Left colon (tissue), 2 donors: ENCODE measurements at places on chromosomes 3 and 15.

DNA sequence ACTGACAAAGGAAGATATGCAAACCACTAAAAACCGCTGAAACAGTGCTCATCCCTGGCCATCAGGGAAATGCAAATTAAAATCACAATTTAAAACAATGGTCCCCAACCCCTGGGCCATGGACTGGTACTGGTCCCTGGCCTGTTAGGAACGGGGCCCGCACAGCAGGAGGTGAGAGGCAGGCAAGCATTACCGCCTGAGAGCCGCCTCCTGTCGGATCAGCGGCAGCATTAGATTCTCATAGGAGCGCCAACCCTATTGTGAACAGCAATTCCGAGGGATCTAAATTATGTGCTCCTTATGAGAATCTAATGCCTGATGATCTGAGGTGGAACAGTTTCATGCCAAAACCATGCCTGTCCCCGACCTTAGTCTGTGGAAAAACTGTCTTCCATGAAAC, 14.4 kb downstream of the SLC12A6 start:
- DNase-seq, result no peak

DNA sequence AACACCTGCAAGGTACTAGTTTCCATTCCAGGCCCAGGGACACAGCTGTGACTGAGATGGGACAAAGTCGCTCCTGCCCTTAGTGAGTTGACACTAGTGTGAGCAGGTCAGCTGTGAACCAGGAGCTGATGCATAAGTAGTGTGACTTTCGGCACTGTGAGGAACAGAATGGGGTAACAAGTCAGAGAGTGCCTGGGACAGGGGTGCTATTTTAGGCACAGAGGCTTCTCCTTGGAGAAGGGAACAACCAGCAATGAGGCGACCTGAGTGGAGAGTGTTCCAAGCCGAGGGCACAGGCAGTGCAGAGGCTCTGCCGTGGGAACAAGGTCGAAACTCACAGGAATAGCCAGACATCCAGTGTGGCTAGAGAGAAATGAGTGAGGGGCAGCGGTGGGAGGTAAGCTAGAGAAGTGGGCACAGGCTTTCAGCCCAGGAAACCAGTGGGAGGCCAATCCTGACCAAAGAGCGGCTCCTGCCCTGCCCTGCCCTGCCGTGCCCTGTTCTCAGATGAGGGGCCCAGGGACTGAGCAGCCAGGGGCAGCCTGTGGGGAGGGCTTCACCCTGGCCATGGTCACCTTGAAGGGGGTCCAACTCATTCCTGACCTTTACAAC, 14.2 kb downstream of the DNAH1 start:
- no peak for DNase-seq

GRCh38 chr3:132509096-132509495, 88.0 kb upstream of the ACKR4 start:
- no peak for DNase-seq

GRCh38 chr3:25785826-25786225, 2.6 kb upstream of the NGLY1 start:
- DNase-seq, result no peak

- no peak for DNase-seq
Observed at GRCh38 chr3:128051459-128051836, 789 bp upstream of the SEC61A1 start.

DNA sequence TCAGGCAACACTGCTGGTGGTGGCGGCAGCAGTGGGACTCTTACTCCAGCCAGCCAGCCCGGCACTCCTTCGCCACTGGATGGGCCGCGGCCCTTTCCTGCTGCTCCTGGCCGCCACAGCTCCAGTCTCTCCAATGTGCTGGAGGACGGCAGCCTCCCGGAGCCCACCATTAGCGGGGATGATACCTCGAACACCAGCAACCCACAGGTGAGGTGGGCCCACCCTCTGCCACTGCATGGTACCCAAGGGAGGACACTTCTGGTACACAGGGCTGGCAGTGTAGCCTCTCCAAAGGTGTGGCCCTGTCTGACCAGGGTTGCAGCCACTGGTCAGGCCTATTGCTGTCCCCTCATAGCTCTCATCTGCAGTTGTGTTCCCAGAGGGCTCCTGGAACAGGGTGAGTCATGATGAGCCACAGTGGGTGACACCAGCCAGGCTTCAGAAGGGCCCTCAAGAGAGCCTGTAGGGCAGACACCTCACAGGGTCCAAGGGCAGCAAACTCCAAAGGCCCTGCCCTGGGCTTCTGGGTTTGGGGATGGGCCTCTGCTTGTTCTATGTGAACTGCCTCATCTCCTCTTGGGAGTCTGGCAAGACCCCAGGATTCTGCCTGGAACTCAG, 20.8 kb downstream of the NBEAL2 start:
- no peak for DNase-seq

GRCh38 chr3:46435081-46435726, 28.1 kb downstream of the CCRL2 start:
- no peak for DNase-seq

GRCh38 chr3:13529196-13530112, 19.5 kb upstream of the FBLN2 start:
- DNase-seq, result no peak

- no peak for DNase-seq
Observed at GRCh38 chr15:71328453-71328852, 213.2 kb downstream of the THSD4 start.

- no peak for DNase-seq
Observed at GRCh38 chr3:127441764-127442163, 148.8 kb downstream of the TPRA1 start.

DNA sequence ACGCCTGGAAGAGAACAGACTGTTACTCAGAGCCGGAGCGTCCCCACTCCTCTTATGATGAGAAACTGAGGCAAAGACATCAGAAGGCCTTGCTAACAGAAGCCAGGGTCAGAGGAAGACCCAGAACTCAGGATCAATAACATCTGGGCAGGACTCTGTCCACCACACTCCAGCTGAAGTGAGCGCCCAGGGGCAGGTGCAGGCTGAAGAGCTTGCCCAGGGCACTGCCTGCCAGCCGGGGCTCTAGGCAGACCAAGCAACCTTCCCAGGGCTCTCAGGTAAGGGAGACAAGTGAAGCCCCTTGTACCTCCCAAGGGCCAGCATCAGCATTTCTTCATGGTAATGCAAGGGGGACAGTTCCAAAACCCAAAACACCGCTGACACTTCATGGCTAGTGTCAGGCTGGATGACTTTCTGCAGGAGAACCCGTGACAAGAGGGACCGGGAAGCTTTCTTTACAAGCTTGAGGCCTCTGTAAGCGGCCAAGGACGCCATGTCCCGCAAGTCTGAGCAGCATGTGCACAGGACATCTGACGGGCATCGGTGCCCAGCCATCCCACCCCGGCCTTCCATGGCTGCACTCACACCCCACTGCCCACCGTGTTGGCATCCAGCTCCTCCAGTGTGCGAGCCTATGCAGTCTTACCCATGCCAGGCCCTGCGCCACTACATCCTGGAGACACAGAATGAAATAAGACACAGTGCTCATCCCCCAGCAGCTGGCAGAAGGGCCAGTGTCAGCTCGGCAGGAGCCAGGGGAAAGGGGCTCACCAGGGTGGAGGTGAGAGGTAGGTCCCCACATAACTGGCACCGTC, 14.1 kb downstream of the XXYLT1 start:
- no peak for DNase-seq

GRCh38 chr3:9912294-9912935, 4.5 kb upstream of the IL17RC start:
- DNase-seq, result no peak

GRCh38 chr15:98529205-98530145, 118.9 kb upstream of the IGF1R start:
- no peak for DNase-seq
